ENCODE measurements at places on chromosomes 12 and 14.

GRCh38 chr12:123032736-123033391 lies 52.4 kb downstream of the ARL6IP4 start:
- DNase-seq, result no peak

DNA sequence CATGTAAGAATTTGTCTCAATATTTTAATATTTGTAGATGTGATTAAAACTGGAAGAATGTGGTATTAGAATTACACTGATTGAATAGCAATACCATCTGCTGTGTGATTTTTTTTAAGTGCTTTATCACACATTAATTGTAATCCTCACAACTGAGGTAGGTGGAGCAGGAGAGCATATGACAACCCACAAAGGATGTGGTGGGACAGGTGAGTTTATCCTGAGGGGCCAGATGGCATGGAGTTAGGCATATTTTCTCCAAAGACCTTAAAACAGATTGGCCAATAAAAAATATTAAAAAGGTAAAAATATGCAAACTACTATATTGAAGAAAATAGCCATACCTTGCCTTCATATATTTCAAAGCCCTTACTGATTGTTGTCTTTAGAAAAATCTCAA lies 7.8 kb downstream of the LRRC10 start:
- DNase-seq, result no peak

DNA sequence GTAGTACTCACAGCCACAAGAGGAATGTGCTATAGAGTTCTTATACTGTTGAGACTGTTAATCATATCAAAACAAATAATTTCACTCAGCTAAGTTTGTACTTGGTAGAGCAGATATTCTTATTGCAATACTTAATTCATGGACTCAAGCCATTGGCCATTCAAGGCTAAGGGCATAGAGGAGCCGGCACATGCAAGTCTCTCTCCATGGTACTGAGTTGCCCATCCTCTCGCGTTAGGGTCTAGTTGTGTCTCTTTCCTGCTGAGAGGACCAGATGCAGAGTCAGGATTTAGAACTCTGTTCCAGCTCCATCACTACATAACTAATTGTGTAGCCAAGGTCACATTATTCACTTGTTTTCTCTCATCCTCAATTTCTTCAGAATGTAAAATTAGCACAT lies 14.4 kb upstream of the TUNAR start:
- DNase-seq, result no peak

- DNase-seq, result no peak
Observed at GRCh38 chr12:6266541-6266966, 43.9 kb upstream of the PLEKHG6 start.

DNA sequence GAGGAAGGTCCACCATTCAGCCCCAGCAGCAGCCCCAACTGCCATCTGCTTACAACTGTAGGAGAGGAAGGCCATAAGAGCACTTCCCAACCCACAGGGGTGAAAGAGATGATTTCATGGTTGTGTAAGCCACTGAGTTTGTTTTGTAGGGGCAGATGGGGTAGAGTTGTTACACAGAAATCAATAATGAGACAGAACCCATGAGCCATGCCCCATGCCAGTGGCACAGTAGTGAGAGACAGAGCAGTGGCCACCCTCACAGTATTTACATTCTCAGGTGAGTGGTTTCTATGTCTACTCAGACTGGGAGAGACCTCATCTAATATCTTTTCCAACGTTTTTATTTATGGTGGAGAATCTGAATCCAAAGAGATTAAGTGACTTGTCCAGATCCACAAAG lies 68.6 kb downstream of the NUAK1 start:
- no peak for DNase-seq

DNA sequence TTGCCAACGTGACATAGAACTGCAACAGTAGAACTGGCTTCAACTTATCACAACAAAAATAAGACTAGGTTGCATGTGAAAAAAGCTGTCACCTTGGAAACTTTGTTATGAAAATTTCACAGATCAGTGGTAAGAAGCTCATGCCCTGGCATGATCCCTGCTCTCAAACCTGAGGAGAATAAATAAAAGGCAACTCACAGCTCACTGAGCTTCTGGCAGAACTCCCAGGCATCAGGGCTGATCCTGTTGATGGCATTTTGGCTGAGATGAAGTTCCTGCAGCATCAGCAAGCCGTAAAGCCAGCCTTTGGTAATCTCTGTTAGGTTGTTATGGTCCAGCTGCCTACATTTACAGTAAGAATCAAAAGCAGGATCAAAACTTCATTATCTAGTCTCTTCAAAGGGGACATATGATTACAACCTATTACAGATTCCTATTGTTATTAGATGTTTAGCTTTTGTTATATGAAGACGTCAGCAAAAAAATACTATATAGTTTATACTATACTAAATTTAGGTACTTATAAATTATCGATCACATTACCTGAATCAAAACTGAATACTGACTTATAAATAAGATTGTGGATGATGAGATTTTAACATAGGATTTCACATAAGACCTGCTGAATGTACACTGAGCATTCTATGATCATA lies 32.0 kb downstream of the LRIG3 start:
- no peak for DNase-seq

DNA sequence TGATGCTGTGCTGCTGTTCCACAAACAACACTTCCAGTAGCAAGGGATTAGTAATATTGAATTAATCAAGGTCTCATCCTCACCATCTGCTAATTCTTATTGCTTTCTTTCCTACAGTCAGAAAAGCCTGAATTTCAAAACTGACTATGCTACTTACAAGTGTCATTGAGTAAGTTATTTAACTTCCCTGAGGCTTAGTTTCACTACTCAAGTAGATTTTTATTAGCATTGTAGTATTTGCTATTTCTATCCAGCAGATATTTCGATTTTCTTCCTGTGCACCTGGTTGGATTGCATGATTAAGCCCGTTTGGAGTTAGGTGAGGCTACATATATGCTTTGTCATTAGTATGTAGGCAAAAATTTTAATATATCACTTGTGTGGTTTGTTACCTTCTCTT lies 591.5 kb downstream of the TRHDE start:
- DNase-seq, result no peak

GRCh38 chr14:50095895-50096294 lies 20.5 kb downstream of the VCPKMT start:
- no peak for DNase-seq

GRCh38 chr14:99936738-99937474 lies 128.3 kb upstream of the EVL start:
- DNase-seq, result no peak

DNA sequence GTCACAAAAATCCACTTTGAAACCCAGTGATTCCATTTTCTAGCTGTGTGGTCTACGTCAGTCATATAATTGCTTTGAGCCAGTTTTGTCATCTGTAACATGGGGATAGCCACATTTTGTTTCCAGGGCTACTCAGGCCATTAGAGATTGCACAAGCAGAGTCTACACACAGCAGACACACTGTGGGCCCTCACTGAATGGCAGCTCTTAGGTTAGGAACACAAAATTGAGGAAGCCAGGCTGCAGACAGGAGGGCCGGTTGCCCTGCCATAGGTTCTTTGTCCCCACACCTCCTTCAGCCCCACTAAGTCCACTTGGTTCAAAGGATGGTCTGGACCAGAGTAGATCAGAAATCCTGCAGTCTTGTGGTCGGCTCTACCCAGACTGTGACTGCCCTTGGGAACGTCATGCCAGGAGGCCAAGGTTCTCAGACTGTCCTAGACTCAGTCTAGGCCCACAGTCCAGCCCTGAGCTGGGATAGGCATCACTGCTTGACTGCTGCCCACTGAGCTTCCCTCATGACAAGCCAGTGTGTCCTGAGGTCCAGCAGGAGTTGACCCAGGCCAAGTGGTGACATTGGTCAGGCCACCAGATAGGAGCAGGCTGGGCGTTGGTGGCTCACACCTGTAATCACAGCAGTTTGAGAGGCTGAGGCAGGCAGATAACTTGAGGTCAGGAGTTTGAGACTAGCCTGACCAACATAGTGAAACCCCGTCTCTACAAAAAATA lies 3.8 kb upstream of the MYH7 start:
- DNase-seq, result peak; percentile 30

- DNase-seq, result no peak
Observed at GRCh38 chr12:84702001-84702400, 210.6 kb downstream of the SLC6A15 start.

- DNase-seq, result no peak
Observed at GRCh38 chr14:103657471-103657870, 28.5 kb downstream of the KLC1 start.

- no peak for DNase-seq
Observed at GRCh38 chr14:56580221-56580711, 668 bp downstream of the TMEM260 start.

DNA sequence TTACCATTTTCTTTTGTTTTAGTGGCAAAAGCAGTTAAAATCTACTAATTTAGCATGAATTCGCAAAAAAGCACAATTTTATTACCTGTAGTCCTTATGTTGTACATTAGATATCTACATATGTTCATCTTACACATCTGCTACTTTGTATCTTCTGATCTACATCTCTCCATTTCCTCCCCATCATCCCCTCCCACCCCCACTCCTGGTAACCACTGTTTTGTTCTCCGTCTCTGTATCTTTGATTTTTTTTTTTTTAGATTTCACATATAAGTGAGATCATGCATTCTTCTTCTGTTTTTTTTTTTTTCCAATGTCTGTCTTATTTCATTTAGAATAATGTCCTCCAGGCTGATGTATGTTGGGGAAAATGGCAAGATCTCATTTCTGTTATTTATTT lies 922.7 kb downstream of the VRK1 start:
- no peak for DNase-seq

GRCh38 chr12:123949770-123950165 lies 22.9 kb downstream of the CCDC92 start:
- peak; percentile 15 for DNase-seq

- DNase-seq, result no peak
Observed at GRCh38 chr12:110287986-110288385, 6.9 kb downstream of the ATP2A2 start.

DNA sequence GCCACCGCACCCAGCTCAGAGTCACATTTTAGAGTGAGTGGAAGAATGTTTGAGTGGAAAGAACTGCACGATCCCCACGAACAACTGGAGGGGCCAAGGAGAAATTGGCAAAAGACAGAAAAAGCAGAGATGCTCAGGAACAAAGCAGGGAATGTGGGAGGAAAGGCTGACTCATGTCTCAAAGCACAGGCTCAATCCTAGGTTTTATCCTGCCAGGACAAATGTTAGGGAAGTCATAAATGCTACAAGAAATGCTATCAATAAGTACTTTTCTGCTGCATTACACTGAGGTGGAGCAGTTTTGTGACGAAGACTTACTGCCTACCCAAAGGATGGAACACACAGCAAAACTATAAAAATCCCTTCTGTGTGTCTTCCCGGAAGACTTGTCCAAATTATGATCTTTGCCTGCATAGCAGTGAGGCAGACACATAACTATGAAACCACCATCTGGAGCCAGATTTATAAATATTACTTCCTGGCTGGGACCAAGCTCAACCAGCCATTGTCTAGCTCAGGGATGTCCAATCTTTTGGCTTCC lies 26.7 kb downstream of the NIN start:
- DNase-seq, result no peak

- no peak for DNase-seq
Observed at GRCh38 chr14:67575684-67576083, 24.4 kb downstream of the PIGH start.

GRCh38 chr14:96748362-96748761 lies 48.8 kb upstream of the VRK1 start:
- DNase-seq, result no peak

DNA sequence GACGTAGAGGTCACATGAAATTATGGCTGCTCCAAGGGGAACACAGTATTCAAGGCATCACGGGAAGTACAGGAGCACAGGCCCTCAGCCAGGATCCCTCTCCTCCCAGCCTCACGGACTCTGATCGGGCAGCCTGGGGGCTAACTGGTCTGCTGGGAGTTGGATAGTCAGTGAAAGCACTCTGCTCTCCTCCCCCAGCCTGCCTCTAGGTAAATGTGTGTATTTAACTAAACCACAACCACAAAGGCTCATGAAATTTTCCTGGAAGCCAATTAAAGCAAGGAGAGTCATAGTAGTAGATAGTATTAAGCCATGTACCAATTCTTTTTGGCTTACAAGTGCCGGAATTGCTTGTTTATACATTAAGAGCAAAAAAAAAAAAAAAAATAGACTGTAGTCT lies 254.3 kb downstream of the MSRB3 start:
- DNase-seq, result no peak

- no peak for DNase-seq
Observed at GRCh38 chr12:58443981-58444371, 476.3 kb downstream of the LRIG3 start.

DNA sequence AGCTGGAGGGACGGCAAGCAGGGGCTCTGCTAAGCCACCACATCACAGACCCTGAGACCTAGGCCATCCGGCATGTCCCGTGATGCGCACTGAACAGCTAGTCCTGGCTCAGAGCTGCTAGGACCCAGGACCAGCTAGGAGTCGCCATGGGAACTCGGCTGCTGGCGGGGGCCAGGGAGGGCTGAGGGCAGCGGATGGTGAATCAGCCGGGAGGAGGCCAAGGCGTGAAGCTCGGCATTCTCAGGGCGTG lies 5.1 kb downstream of the AHNAK2 start:
- no peak for DNase-seq

DNA sequence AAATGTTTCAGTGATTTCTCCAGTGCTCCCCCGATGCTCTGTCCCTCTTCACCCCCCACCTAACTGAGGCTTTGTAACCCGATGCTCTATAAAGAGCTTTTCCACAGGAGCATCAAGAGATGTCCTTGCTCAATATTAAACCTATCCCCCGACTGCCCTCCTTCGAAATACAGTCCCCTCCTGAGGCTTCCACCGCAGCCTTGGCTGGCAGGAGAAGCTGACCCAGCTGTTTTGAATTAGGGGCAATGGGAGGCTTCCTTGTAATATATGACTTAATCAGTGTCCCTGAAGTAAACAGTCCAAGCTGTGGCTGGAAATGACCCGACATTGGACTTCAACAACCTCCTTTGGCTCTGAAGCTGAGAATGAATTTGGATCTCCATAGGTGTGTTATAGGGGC lies 62.4 kb downstream of the TMEM30B start:
- DNase-seq, result no peak

GRCh38 chr12:102029141-102029540 lies 32.6 kb downstream of the WASHC3 start:
- no peak for DNase-seq

GRCh38 chr14:38546932-38547551 lies 291.1 kb upstream of the CLEC14A start:
- DNase-seq, result no peak

DNA sequence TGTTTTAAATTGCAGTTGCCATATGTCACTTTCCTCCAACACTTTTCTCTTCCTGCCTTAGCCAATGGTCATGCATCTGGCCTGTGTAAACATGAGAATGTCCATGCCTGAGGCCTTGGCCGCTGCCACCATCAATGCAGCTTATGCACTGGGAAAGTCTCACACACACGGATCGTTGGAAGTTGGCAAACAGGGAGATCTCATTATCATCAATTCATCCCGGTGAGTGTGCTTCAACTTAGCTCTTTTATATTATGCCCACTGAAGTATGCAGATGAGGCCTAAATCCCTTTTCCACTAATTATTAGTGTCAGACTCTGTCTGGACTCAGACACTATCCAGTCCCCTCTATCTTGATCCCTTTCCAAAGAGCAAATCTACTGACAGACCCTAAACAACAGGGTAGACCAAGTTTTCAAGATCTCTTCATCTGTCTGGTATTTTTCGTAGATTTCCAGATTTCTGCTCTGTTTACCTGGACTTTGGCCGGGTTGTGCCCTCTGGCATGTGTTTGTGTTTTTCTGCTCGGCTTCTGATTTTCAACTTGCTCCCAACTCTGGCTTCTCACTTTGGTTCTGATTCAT lies 23.2 kb downstream of the AMDHD1 start:
- no peak for DNase-seq
